Stimulated activated CD4-positive, alpha-beta T cell treated with anti-CD3 and anti-CD28 coated beads, Interleukin-1b, Interleukin-23, amount 100 ng/mL, for 1 hour (primary cell): ENCODE measurements at places on chromosomes 3 and 15.

GRCh38 chr3:69815970-69816369 lies 76.7 kb downstream of the MITF start:
- DNase-seq = no peak

GRCh38 chr15:101228313-101228712 lies 23.5 kb downstream of the CHSY1 start:
- no peak for DNase-seq

DNA sequence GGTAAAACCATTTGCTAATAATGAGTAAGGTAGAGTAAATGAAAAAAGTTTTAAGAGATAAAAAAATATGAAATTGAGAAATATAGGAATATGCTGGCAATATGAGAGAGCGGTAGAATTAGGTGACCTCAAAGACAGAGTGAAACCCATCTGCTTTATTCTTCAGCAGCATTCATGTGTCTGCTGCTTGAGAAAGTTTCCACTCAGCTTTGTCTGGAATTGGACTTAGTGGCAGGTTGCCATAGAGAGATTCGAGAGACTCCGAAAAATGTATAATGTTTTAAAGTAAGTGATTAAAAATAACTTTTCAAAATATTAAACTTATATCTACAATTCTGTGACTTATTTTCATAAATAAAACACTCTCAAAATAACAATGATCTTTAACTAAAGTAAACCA lies 5.0 kb downstream of the SUCNR1 start:
- no peak for DNase-seq

DNA sequence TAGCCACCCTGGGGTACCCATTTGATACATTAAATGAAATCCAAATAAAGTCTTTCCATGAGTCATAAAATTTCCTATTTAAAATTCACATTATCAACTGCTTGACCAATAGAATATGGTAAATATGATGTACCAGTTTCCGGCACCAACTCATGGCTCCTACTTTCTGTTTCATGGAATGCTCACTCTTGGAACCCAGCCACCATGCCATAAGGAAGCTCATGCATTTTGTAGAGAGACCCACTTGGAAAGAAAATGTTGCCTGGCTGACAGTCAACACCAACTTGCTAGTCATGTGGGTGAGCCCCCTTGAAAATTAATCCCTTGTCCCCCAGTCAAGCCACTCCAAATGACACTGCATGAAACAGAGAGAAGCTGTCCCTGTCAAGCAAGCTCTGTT lies 57.2 kb downstream of the WWTR1 start:
- DNase-seq = no peak

- DNase-seq = no peak
Observed at GRCh38 chr3:60774617-60775016, 476.6 kb downstream of the FHIT start.

GRCh38 chr15:44729408-44730127 lies 6.8 kb upstream of the TRIM69 start:
- DNase-seq = no peak

DNA sequence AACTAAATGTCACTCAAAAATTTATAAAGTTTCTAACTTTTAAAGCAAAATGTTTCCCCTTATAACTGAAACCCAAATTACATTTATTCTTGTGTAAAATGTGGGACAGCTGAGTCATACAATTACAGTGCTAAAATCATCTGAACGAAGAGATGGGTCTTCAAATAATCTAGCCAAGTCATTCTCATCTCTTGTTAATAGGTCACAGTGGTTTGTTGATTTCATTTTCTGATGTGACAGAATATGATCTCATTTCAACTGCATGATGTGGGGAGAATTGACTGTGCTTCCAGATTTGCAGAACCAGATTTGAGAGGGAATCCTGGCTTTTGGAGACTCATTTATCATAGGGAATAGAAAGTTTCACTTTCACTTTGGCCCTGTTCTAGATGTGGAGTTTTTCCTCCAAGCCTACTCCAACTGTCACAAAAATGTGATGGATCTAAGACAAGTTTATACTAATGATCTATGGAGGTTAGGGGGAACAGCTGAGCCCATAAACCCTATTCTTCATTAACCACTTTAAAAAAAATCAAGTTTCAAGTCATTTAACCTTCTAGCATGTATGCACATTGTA lies 685.0 kb downstream of the PDCD6IP start:
- DNase-seq = no peak

GRCh38 chr15:97165205-97165604 lies 795.3 kb upstream of the ARRDC4 start:
- DNase-seq = no peak

GRCh38 chr3:174769171-174769570 lies 90.0 kb upstream of the NAALADL2 start:
- DNase-seq = no peak

GRCh38 chr3:58068122-58068809 lies 60.0 kb downstream of the FLNB start:
- no peak for DNase-seq

DNA sequence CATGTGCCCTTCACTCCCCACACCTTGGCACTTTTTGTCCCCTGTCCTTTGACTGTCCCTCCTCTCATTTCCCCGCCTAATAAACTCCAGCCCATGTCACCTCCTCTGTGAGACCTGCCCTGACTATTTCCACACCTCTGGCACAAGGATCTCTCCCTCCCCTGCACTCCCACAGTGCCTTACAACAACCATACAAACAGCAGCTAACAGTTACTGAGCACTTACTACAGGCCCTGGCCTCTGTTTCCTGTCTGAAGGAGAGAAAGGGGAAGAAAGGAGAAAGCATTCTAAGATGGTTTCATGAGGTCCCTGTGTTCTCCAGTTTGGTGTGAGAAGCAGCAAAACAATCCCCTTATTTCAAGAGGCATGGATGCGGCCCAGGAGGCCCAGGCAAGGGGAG lies 20.0 kb upstream of the TRH start:
- DNase-seq = no peak

GRCh38 chr15:99651023-99651807 lies 82.0 kb downstream of the LYSMD4 start:
- no peak for DNase-seq

DNA sequence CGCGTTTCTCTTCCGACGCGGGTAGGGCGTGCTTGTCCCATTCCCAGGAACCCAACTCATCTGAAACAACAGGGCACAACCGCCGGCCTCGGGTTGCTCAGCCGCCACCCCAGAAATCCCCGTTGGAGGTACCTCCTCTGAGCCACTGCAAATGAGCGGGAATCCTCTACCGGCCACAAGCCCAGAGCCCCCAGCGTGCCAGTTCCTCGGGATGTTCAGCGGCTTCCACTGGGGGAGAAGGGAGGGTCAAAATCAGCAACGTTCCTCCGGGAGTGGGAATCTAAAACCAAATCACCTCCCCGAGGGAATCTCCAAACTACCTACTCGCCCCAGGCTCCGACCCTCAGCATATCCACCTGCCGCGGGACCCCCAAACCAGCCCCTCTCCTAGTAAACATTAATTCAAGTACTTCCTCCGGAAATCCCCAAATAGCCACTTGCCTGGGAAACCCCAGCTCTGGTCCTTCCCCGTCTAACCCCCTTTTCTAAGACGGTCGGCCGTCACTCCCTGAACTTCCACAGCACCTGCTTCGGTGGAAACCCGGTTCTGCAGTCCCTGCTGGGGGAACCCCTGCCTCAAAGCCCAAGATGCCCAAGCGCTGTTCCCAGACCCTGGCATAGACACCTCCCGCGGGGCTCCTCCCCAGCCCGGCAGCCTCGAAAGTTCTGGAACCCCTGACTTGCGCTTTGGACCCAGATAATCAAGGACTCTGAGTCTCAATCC lies 887 bp downstream of the OXTR start:
- no peak for DNase-seq

GRCh38 chr15:58175955-58176354 lies 37.8 kb downstream of the AQP9 start:
- no peak for DNase-seq

GRCh38 chr3:16741890-16742289 lies 136.7 kb upstream of the DAZL start:
- no peak for DNase-seq

- no peak for DNase-seq
Observed at GRCh38 chr15:29031502-29032228, 145.9 kb downstream of the APBA2 start.

- DNase-seq = no peak
Observed at GRCh38 chr3:36784138-36784635, 19.8 kb upstream of the DCLK3 start.

DNA sequence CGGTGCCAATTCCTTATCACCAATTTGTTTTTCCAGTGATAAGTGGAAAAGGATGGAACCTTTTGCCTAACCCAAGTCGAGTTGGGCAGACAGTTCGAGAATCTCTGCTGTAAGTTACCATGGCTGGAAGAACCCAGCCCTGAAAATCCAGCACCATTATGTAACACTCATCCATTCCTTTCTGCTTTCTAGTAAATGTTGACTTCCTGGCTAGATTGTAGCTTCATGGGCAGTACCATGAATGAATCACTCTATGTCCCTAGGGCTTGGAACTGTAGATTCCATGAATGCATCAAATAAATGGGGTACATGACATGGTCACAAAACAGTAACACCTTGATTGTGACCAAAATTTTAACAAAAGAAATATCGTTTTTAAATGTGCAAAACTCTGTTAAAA lies 14.0 kb downstream of the CHCHD4 start:
- DNase-seq = no peak
